D341Med (cell line): ENCODE measurements at places on chromosomes 1 and 21.

GRCh38 chr1:68758666-68759209, 261.9 kb upstream of the DEPDC1 start:
- no peak for DNase-seq

DNA sequence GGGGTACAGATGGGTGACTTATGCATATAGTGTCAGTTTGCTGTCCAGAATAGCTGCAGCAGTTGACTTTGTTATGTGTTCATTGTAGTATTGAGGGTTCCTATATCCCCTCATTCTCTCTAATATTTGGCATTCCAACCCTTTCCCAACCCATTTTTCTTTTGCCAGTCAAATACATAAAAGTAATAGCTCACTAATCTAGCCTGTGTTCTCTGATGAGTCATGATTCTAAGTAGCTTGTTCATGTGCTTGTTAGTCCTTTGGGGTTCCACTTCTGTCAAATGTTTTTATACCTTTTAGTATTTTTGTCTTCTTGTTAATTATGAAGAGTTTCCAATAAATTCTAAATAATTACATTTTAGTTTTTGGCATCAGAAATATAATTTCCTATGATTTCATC, 99.2 kb upstream of the MROH9 start:
- DNase-seq = no peak

GRCh38 chr1:201790261-201790660, 38.7 kb upstream of the IPO9 start:
- DNase-seq = no peak

GRCh38 chr1:226691247-226691646, 47.8 kb downstream of the ITPKB start:
- DNase-seq = no peak

DNA sequence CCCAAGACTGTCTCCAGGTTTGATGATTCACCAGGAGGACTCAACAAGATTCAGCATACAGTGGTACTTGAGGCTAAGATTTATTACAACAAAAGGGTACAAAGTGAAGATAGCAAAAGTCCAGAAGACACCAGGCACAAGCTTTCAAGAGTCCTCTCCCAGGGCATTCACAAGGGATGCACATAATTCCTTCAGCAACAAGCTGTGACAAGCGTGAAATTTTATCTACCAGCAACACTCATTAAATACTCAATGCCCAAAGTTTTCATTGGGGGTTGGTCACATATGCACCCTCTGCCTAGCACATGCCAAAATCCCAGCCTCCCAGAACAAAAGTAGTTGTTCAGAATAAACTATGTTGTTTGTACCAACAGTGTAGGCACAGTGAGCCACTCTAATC, 62.3 kb downstream of the PRKACB start:
- DNase-seq = no peak

DNA sequence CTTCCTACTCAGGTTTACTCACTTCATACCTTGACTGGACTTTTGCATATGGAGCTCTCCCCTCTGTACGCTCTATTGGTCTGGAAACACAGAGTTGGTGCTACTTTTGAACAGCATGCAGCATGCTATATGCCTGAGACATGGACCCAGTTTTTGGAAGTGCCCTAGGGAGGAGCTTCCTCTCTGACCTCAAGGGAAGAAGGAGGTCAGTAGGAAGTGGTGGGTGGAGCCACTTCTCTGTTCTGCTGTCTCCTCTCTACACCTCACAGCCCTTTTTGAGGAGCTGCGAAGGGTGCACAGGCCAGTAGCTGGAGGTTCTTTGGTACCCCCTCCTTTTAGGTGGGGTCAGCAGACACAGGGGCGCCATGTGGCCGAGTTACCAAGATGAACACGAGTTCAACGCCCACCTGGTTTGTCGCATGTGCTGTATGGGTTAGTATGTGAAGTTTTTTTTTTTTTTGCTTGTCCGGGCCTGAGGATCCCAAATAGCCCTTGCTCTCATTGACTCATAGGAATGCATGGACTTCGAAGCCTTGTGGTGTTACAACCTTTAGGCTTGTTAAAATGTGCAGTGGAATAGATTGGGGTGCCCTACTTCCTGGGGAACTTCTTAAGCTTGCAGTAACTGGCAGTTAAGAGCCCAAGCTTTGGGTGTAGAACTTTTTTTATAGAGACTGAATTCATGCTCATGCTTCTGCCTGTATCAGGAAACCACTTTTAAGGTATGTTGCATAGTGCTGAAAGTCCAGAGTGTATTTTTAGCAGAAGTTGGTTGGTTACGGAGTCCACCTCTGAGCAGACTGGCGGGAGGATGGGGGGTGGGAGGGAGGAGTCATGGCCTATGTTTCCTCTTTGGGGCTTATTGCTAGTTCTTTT, 10.7 kb downstream of the MACF1 start:
- DNase-seq = no peak

GRCh38 chr1:189752461-189752995, 725.1 kb downstream of the BRINP3 start:
- no peak for DNase-seq

GRCh38 chr1:32335790-32336590, at the start of gene MARCKSL1:
Gene MARCKSL1, minus strand, starts transcription at chr1:32336233. Its CDS starts 200 bp downstream, at chr1:32336033.
- DNase-seq = peak; percentile 93

DNA sequence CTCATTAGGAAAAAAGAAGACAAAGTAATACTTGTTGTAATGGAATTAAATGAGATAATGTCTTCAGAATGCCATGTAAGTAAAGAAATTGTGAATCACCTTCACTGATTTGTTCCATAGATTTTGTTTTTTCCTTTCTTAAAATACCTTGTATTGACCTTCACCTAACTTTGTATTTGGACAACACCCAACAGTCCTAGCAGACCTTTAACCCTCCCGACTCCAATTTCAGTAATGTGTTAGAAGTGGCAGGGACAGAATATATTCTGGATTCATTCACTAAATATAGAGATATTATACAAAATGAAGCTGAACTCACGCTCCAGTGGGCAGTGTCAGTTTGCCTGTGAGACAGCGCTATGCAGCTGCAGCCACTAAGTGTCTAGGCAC, 57.9 kb downstream of the UCK2 start:
- DNase-seq = no peak

GRCh38 chr1:154481053-154481452, 21.0 kb upstream of the TDRD10 start:
- no peak for DNase-seq

DNA sequence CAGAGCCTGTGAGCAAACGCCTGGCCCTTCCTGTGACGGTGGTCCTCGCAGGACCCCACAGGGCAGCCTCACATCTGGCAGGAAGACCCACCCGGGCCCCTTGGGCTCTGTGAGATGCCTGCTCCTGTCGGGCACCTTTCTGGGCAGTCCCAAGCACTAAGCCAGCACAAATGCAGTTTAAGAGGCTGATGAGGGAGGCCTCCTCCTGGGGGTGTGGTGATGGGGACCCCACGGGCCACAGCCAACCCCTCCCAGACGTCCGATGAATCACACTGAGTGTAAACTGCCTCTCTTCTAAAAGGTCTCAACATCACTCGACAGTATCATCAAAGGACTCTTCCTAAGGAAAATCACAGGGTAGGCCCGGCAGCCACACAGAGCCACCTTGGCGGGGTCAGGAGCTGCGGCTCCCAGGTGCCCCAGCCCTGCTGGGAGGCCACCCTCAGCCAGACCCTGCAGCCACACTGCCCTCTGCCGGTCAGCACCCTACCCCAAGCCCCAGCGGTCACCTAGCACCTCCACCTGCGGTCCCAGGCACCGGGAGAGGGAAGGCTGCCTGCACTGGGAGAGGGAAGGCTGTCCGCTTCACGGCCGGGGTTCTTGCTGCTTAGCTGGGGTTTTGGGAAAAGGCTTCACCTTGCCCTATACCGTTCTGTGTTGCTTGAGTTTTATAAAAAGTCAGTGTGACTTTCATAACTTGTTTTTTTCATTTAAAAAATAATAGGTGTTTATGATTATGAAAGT, 3.9 kb upstream of the PRKCZ start:
- peak; percentile 71 for DNase-seq

DNA sequence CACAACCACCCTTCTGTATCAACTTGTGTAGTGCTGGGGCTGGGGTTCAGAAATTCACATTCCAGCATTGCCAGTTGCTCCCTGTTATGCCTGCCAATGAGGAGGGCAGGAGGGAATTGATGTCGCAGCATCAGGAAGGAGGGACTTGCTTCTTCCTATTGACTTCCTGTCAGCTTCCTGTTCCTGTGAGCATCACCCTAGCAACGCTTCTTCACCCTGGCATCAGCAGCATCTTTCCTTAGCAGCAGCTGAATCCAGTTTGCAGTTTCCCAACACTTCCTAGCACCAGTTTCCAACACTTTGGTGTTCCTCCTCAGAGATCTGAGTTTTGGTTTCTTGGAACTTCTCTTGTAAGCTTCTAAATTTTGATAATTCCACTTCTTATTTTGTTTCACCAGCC, 8.9 kb upstream of the TRIM62 start:
- DNase-seq = no peak

DNA sequence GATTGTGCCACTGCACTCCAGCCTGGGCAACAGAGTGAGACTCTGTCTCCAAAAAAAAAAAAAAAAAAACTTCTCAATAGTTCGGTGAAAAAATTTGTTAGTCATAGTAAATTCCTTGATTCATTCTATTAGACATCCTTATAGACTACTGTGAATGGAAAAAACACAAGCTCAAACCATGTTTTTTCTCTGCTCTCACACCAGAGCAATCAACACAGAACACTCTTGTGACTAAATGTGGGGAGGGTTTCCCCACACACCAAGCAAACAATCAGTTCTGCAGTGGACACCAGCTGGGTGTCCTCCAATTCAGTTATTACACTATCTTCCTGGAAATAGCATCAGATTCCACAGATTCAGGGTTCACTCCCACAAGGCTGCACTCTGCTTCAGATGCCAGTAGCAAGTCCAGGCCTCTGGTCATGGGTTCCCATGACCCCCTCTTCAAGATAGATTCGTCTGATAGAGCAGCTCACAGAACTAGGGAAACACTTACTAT, 69.1 kb upstream of the TEKT2 start:
- no peak for DNase-seq

DNA sequence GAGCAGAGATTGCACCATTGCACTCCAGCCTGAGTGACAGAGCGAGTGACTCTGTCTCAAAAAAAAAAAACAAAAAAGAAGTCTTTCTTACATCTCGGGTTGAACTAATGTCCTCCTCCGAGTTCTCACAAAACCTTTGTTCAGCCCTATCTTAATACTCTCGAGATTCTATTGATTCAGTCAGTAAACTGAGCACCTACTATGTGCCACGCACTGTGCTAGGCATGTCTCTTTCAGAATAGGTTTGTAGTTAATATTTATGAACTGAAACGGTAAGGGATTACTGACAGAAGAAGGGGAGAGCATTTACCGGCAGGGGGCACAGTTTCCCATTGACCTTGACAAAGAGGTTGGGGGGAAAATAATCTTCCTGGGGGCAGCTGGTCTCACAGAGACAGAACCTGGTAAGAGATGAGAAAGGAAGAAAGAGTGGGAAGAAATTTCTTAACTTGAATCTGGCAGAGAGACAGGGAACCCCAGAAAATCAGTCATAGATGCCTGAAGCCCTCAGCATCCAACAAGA, 3.4 kb downstream of the PIAS3 start:
- DNase-seq = no peak

DNA sequence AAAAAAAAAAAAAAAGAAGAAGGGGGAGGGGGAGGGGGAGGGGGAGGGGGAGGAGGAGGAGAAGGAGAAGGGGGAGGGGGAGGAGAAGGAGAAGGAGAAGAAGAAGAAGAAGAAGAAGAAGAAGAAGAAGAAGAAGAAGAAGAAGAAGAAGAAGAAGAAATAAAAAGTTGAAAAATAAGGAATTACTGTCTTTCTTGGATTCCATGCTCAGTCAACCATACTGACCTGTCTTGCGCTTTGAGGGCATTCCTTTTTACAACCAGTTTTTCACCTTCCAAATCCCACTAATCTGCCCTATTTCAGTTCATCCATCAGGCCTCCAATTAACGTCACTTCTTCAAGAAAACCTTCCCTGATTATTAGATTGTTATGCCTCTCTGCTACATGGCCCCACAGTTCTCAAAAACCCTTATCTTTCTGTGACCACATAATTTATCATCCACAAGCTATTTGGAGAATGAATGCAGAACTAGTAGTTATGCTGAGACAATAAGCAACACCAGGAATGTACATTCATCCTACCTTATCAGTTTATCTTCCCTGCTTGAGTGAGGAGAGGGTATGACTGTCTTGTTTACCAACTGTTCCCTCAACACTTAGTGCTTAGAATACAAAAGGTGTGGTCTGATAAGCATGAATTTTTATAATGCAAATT, 57.5 kb upstream of the GUCA2A start:
- DNase-seq = no peak

GRCh38 chr1:156897078-156897825, 3.7 kb downstream of the PEAR1 start:
- DNase-seq = no peak

DNA sequence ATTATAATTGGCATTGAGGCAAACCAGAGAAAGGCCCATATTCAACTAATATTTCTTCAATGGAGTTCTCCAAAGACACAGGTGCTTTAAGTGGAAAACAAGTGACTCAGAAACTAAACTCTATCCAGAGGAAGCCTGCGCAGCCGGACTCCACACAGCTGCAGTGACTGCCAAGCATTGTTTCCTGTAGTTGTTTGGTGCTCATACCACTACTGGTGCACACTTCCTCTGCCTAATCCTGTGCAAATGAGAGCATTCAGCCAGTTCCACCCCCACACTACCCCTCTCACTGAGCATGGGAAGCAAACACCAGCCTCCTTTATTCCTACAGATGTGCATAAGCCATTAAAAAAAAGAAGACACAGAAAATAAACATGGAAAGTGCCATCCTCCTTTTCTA, 102.9 kb downstream of the VAV3 start:
- no peak for DNase-seq

GRCh38 chr1:61403679-61404596, 321.0 kb downstream of the TM2D1 start:
- DNase-seq = peak; percentile 31

DNA sequence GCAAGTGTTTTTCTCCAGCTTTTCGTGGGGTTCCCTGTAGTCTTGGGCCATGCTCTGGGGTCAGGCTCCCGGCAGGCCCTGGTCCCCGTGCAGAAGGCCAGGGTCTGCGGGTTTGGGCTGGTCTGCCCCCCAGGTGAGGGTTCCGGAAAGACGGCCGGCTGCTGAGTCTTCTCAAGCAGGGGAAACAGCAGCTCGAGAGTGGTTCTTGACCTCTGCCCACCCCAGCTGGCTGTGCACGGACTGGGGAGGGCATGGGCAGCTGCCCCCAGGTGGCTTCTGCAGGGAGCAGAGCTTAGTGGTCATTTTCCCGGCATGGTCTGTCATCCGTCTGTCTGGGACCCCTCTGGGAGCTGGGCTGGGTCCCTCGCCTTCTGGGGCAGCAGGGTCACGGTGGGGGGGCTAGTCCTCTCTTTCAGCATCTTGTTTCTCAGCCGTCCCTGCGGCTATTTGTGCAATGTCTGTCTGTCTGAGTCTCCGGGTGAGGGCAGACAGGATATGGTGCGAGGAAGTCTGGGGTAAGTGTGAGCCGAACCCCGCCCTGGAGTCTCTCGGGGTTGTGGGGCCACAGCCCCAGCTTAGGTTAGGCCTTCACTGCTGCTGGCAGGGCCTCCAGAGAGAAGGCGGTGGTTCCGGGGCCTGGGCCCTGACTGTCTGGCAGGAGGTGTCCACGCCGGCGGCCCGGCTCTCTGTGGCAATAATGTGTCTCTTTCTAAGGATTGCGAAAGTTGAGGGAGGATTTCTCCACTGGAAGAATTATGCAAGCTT, 6.1 kb downstream of the SKI start:
- DNase-seq = no peak
